ENCODE measurements at places on chromosomes 7 and 10.

- no peak for DNase-seq
Measured at GRCh38 chr7:155234950-155235789, 62.5 kb upstream of the INSIG1 start.

DNA sequence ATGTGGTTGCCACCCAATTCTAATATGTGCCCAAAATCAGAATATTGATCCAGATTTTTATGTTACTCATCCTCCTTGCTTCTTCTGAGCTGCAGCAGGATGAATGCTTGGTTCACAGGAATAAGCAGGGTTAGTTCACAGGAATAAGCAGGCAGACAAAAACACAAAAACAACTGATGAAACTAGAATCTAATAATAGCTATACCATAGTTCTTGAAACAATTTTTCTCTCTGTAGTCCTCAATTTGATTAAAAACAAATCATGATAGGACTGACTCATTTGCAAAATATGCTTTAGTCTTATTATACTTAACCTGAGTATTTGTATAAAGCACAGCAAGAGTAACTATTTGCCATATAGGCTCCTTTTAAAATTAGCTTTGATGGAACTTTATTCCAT is 24.4 kb upstream of the ARHGAP12 start:
- DNase-seq = no peak

- DNase-seq = no peak
Measured at GRCh38 chr7:17315974-17316373, 17.5 kb downstream of the AHR start.

DNA sequence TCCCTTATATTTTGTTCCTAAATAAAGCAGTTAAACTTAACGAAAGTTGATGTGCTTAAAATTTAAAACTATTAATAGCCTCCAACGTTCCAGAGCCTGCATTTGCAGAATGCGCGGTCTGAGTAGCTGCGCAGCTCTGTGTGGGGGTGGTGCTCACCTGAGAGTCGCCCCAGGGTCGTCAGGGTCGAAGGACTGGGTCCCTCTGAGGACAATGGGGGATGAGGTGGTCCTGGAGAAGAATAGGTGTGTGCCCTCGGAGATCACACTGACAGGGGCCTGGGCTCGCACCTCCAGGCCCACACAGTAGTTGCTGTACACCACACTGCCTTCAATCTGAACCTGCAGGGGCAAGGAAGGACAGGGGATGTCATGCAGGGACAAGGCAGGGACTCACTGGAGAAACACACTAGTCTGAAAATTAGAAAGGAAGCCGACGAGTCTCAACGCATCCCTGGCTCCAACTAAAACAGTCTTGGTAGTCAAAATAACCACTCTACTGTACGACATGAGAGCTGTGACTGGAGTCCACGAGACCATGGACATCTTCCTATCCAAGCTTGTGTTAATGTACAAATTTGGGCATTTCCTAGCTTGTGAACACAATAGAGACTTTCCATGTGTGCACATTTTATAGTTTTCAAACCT is 54.4 kb downstream of the PKD1L1 start:
- no peak for DNase-seq

DNA sequence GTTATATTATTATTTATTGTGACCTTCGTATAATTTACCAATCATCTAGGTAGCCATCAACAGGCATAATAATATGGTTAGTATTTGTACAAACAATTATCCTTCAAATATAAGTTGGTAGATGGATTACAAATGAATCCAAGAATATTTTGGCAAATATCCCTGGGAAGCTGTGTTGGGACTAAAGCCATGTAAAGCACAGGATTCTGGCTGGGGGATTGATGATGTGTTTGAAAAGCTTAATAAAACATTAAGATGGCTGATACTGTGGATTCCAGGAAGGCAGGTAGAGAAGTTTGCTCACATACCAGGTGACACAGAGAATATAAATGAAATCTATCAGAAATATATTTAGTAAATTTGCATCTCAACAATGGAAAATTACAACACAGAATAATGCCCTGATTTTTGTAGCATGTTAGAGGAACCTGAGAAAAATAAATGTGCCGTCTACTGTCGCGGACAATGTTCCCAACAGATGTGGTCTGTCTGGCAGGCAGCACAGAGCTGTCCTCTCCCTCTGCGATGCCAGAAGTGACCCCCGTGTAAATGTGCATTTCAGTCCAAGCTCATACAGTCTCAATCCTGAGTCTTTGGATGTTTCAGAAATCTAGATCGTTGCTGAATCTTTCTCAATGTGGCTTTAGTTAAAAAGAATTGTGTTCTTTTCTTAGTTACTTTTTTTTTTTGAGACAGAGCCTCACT is 125.0 kb downstream of the TEX36 start:
- no peak for DNase-seq

DNA sequence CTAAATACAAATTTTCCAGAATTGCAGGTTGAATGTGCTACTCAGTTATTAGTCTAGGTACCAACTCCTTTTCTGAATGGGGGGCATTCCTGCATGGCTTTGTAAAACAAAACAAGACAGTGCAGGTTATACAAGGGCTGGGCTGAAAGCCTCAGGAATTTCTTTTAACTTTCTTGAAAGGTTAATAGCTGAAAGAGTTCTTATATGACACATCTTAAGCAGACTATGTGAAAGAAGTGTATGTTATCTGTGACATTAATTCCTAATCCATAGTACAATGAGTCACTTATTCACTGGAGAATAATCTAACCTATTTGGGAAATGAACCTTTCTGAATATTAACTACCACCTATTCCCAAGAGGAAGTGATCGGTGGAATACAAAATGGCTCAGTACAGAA is 115.6 kb upstream of the FAM133B start:
- no peak for DNase-seq

GRCh38 chr10:49841615-49842332 is 79.7 kb upstream of the OGDHL start:
- no peak for DNase-seq

- DNase-seq = peak; percentile 91
Measured at GRCh38 chr10:987870-988666, at the start of gene GTPBP4. Gene GTPBP4 (plus strand): TSS chr10:988434. CDS start chr10:988480, 46 bp downstream.

- no peak for DNase-seq
Measured at GRCh38 chr7:111867348-111867931, 305.1 kb upstream of the IMMP2L start.

GRCh38 chr7:98054585-98054984 is 52.1 kb upstream of the LMTK2 start:
- DNase-seq = no peak

GRCh38 chr7:54864663-54865062 is 105.7 kb upstream of the SEC61G start:
- no peak for DNase-seq

DNA sequence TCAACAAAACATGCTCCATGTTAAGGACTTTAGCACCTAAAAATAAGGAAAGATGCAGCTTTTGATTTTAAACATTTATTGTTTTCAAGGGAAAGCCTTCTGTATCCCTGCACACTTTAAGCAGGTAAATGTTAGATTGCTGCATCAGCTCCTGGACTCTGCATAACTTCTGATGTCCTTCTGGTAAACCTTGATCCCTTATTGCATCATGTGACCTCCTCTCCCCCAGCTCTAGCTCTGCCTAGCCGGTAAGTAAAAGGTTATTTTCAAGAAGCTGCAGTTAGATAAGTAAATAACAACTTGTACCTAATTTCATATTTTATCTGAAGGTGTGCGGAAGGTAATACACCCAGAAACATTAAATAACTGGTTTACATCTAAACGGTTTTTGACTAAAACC is 37.5 kb downstream of the PDK4 start:
- DNase-seq = no peak

DNA sequence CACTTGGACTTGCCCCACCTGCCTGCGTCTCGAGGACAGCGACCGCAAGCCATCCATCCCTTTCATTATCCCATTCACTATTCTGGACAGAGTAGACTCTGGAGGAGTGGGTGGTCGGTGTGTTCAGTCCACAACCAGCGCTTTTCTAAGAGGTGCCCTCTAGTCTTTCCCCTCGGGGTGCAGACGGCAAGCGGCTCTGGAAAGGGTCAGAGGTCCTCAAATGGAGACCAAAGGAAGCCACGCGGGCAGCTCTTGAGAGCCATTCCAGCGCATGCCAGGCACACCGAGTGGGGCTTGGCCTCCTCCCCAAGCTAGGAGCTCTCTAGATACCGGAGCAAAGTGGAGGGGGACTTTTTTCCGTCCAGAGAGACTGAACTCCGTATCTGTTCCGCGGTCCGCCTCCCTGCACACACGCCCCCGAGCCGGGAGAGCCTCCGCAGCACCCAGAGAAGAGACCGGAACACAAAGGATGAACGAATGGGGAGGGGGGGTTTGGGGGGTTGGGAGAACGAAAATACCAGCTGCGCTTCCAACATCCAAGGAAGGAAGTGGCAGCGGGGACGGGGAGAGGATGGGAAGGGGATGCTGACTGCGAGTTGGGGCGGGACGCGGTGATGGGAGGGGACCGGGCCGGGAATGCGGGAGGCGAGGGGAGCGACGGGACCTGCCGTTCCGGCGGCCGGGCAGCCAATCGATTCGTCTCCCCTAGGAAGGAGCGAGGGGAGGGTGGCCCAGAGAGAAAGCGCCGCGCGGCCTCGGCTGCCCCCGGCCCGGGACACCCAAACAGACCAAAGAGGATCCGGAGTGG is 515 bp downstream of the GSDME start:
- DNase-seq = peak; percentile 31

DNA sequence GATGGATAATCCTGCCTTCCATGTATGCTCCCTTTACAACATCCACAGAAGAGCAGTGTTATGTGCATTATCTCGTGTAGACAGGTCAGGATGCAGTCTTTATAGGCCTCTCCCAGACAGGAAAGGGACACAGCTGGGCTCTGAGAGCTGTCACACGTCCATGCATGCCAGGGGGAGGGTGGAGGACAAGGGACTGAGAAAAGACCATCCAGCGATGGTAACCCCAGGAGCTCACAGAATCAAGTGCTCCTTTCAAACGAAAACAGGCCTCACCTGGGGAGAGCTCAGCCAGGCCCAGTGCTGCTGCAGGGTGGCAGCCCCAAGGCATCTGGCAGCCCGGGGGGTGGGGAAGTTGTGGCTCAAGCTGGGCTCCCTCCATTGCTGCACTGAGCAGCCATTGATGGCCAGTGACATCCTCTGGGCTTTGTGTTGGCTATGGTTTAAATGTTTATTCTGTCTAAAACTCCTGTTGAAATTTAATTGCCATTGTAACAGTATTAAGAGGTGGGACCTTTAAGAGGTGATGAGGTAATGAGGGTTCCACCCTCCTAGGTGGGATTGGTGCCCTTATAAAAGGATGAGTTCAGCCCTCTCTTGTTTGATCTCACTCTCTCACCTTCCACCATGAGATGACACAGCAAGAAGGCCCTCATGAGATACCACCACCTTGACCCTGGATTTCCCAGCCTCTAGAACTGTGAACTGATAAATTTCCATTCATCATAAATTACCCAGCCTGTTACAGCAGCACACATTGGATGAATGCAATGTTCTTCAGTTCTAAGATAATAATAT is 15.7 kb downstream of the JCAD start:
- DNase-seq = no peak

DNA sequence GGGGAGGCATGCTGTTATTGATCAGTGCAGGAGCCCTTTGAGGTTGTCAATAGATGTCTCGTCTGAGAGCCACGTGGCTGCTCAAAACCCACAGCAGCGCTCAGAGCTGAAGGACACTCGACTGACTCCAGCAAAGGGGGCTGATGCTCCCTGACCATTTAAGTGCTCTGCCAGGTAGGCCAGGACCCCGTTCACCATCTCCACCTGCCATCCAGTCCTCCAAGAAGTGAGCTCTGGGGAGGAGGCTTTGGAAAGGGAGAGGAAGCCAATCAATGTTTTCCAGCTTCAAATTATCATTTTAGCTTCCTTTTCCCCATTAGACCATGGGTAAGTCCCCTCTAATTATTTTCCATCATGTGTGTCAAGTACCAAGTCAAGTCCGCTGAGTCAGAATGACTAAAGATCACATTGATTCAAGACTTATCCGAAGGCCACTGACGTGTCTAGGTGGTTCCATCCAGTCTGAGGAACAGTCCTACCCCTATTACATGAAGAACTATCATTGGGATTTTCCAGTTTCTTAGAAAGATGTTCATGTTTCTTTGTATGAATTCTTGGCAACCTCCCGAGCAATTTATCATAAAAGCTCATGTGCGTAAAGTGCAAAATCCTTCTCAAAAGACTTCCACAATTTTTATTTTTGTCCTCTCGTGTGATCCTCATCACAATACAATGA is 302.6 kb upstream of the LYZL1 start:
- no peak for DNase-seq

GRCh38 chr10:86798611-86799010 is 42.2 kb downstream of the BMPR1A start:
- DNase-seq = no peak

- DNase-seq = no peak
Measured at GRCh38 chr10:6654571-6654970, 74.5 kb upstream of the PRKCQ start.

- DNase-seq = no peak
Measured at GRCh38 chr7:43104874-43105520, 7.5 kb upstream of the HECW1 start.

- no peak for DNase-seq
Measured at GRCh38 chr7:8937204-8937603, 503.8 kb downstream of the NXPH1 start.

DNA sequence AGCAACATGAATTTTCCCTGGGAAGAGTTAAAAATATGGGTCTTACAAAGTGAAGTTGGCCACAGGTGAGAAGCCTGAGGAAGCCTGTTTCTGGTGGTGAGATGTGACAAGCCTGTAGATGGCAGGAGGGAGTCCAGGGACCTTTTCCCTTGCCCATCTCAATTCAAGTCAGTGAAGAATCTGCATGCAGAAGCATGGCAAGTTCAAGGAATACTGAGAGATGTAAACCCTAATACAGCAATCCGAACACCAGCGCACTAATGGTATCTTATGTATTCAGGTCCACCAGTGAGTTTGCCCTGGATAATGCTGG is 73.6 kb downstream of the RHOBTB1 start:
- DNase-seq = no peak

- DNase-seq = no peak
Measured at GRCh38 chr7:18538554-18539250, 43.2 kb downstream of the HDAC9 start.

GRCh38 chr10:59633063-59633462 is 76.6 kb downstream of the SLC16A9 start:
- DNase-seq = no peak

- no peak for DNase-seq
Measured at GRCh38 chr10:21570761-21571521, 36.9 kb downstream of the MLLT10 start.

GRCh38 chr7:47480576-47481538 is 101.1 kb downstream of the TNS3 start:
- DNase-seq = no peak

Data from activated CD4-positive, CD25-positive, alpha-beta regulatory T cell treated with anti-CD3 and anti-CD28 coated beads, Interleukin-2, amount 50 U/mL, for 72 hours (primary cell).